Central memory CD8-positive, alpha-beta T cell (primary cell): ENCODE measurements at places on chromosomes 2 and 18.
A peak's percentile ranks its signal among the peaks of the same experiment; 100 is the strongest.

DNA sequence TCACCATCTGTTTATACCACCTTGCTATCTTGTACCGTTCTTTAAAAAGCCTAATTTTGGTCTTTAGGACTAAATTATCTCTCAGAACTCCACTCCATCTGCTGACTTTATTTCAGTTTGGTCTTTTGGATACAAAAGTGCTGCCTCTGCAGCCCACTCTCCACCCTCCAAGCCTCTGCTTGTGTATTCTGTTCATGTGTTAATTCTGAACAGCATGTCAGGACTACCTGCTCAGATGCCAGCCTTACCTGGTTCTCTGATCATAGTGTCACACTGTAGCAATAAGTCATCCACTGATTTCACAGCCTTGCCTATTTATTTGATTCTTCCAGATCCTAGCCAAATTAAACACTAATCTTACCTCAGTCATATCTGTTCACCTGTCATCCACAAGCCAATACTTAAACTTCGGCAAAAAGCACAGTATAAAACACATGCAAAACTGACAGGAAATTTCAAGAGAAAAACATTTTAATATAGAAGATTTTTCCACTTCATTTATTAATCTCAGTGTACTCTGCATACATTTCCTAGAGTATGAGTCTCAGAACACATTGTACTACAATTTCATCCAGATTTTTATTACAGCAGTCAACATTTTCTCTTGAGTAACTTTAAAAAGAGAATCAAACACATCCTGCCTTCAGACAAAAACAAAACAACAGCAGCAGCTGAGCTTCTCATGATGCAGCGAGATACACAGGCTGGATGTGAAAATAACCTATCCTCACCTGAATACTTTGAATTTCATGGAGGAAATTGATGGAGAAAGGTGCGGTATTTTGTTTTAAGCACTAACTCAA is 64.9 kb downstream of the PPP1R1C start:
- H3K27me3 ChIP-seq, result peaks cover 8% of the 10 kb centered on the region
- H3K4me1 ChIP-seq, result no peaks in the 10 kb centered on the region
- no peaks in the 10 kb centered on the region for H3K36me3 ChIP-seq
- no peak overlapping the region for H3K27ac ChIP-seq

DNA sequence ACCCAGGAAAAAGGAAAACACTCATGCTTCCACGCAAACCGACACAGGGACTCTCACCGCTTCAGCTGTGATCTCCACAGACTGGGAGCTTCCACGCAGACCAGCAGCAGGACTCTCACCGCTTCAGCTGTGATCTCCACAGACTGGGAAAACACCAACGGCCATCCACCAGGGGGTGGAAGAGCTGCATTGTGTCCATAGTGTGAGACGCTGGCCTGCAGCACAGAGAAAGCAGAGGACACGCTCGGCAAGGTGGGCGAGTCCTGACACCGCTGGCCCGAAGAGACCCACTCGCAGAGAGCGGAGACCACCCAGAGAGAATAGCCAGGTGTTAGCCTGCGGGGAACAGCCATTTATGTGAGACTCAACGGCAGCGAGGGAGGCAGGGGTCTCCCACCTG is 42.5 kb upstream of the NFATC1 start:
- H3K36me3 ChIP-seq, result peaks cover 11% of the 10 kb centered on the region
- H3K4me1 ChIP-seq, result peaks cover 6% of the 10 kb centered on the region
- no peak for DNase-seq
- H3K27me3 ChIP-seq, result no peaks in the 10 kb centered on the region
- no peak overlapping the region for H3K27ac ChIP-seq
- H3K4me3 ChIP-seq, result no peak overlapping the region

DNA sequence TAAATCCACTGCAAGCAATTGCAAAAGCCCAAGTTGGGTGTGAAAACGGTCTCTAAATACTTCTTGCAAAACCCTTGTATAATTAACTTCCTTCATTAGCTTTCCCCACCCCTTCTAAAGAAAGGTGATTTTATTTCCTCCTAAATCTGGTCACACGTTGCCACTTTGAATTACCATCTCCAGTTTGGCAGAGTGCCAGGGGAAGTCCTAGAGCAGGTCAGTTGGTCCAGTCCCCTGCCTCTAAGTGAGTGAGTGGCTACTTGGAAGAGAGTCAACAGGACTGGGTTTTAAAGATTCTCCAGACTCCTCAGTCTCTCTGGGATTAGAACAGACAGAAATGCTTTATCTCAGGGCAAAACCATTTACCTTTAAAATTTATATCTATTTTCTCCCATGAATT is 18.7 kb upstream of the LYPD6B start:
- no peak overlapping the region for H3K4me3 ChIP-seq
- no peak overlapping the region for H3K27ac ChIP-seq

DNA sequence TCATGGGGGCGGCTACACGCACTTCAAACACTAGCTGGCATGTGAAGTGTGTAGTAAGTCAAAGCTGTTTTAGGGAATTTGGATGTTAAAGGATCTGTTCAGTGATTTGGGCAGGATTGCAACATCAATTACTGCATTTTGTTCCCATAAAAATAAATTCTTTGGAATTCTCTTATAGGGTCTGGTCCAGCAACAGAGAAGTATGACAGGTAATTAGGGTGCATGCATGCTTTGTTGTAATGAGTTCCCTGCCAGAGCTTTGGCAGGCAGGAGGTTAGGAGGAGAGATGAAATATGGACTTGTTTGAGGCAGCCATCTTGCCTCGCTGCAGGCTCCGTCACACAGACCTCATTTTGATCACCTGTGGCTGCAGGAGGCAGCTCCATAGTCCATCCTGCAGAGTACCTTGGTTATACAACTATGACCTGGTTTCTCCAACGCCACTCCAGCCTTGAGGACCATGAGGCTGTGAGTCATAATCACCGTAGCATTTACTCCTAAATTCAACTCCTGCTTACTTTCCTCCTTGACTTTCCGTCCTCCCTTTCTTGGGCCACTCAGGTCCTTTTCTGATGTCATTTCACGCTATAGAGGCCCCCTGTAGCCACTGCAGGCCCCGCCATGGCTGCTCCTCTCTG is 26.5 kb upstream of the EML4 start:
- no peaks in the 10 kb centered on the region for H3K27me3 ChIP-seq
- no peak for DNase-seq
- H3K4me3 ChIP-seq, result no peak overlapping the region
- peaks cover 2% of the 10 kb centered on the region for H3K36me3 ChIP-seq
- H3K27ac ChIP-seq, result peak overlapping the region; percentile 58
- no peaks in the 10 kb centered on the region for H3K4me1 ChIP-seq

- peaks cover 24% of the 10 kb centered on the region for H3K4me1 ChIP-seq
- H3K27ac ChIP-seq, result no peak overlapping the region
- H3K4me3 ChIP-seq, result no peak overlapping the region
- H3K36me3 ChIP-seq, result peaks cover 4% of the 10 kb centered on the region
Measured at GRCh38 chr2:25558262-25558661, 115.1 kb downstream of the DTNB start.

GRCh38 chr18:27871726-27872125 is 305.2 kb downstream of the CDH2 start:
- no peak for DNase-seq
- no peak overlapping the region for H3K4me3 ChIP-seq

GRCh38 chr2:179298666-179299065 is 34.0 kb upstream of the SESTD1 start:
- no peaks in the 10 kb centered on the region for H3K27me3 ChIP-seq
- DNase-seq, result no peak
- H3K4me3 ChIP-seq, result no peak overlapping the region
- H3K4me1 ChIP-seq, result no peaks in the 10 kb centered on the region
- H3K36me3 ChIP-seq, result no peaks in the 10 kb centered on the region

DNA sequence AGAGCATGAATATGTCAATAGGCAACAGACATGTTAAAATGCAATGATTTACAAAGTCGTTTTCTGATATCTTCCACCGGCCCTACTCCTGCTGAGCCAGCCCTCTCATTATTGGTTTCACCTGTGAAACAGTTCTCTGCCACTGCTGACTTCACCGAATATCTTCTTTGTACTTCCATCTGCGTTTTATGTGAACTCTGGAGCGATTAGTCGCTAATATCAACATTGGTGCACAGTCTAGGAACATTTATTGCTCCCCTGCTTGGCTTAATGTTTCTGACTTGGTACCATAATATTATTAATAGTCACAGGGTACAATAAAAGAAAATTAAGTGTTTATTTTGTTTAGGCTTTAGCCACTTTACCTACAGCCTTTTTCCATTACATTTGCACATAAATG is 105.5 kb downstream of the NCKAP5 start:
- no peaks in the 10 kb centered on the region for H3K4me1 ChIP-seq
- no peak overlapping the region for H3K4me3 ChIP-seq

- H3K4me1 ChIP-seq, result peaks cover 46% of the 10 kb centered on the region
- H3K27me3 ChIP-seq, result no peaks in the 10 kb centered on the region
- H3K27ac ChIP-seq, result peak overlapping the region; percentile 70
- no peak for DNase-seq
- peaks cover 61% of the 10 kb centered on the region for H3K36me3 ChIP-seq
- H3K4me3 ChIP-seq, result peak overlapping the region; percentile 47
Measured at GRCh38 chr2:38685116-38685735, 19.3 kb downstream of the GALM start.

- H3K27ac ChIP-seq, result no peak overlapping the region
- H3K4me1 ChIP-seq, result peaks cover 32% of the 10 kb centered on the region
- no peaks in the 10 kb centered on the region for H3K27me3 ChIP-seq
- H3K4me3 ChIP-seq, result no peak overlapping the region
Measured at GRCh38 chr2:65268957-65269356, 41.3 kb downstream of the ACTR2 start.

- H3K36me3 ChIP-seq, result peaks cover 10% of the 10 kb centered on the region
- peak overlapping the region; percentile 66 for H3K4me3 ChIP-seq
- DNase-seq, result no peak
- H3K27me3 ChIP-seq, result no peaks in the 10 kb centered on the region
- H3K4me1 ChIP-seq, result peaks cover 12% of the 10 kb centered on the region
Measured at GRCh38 chr2:130823886-130824491, 12.7 kb upstream of the ARHGEF4 start.

DNA sequence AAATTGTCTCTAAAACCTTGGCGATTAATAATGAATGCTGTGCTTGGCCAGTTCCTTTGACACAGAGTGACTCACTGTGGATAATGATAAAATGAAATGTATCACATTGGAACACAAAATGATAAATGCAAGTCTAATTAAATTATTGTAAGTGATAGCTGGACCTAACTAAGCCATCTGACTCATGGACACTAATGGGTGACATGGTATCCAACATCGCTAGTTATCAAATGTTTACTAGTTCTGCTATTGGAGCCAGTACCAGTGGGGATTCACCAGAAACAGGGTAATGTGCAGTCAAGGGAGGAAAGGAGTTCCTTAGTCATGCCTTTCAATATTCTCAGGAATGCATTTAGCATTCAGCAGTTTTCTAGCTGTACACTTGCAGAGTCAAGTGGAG is 736.3 kb upstream of the ACVR2A start:
- no peaks in the 10 kb centered on the region for H3K36me3 ChIP-seq
- H3K27me3 ChIP-seq, result no peaks in the 10 kb centered on the region
- H3K27ac ChIP-seq, result no peak overlapping the region
- no peaks in the 10 kb centered on the region for H3K4me1 ChIP-seq
- H3K4me3 ChIP-seq, result no peak overlapping the region

- peaks cover 19% of the 10 kb centered on the region for H3K27me3 ChIP-seq
- H3K4me3 ChIP-seq, result no peak overlapping the region
- DNase-seq, result no peak
Measured at GRCh38 chr18:22591222-22591621, 173.5 kb upstream of the CTAGE1 start.

GRCh38 chr18:73503326-73503725 is 635.5 kb upstream of the NETO1 start:
- no peak overlapping the region for H3K27ac ChIP-seq
- no peak for DNase-seq
- H3K4me1 ChIP-seq, result no peaks in the 10 kb centered on the region
- no peaks in the 10 kb centered on the region for H3K36me3 ChIP-seq
- H3K27me3 ChIP-seq, result no peaks in the 10 kb centered on the region

DNA sequence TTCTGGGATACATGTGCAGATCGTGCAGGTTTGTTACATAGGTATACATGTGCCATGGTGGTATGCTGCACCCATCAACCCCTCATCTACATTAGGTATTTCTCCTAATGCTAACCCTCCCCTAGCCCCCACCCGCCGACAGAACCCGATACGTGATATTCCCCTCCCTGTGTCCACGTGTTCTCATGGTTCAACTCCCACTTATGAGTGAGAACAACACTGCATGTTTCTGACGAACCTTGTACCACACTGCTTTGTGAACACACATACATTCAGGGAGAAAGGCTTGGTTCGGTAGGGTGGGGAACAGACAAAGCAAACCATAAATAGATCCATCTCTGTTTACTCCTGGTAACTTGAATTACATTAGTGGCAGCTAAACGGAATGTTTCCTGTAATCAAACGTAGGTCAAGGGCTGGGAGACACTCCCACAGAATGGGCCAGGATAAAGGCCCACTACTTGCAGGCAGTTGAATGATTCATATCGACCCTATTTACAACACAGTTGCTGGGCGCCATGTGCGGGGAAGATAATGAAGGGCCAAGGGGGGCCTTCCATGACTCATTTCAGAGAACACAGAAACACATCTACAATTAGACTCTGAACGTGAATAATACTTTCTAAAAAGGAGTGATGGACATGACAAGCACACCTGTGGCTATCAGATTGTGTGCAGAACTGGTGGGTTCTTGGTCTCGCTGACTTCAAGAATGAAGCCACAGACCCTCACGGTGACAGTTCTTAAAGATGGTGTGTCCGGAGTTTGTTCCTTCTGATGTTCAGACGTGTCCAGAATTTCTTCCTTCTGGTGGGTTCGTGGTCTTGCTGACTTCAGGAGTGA is 56.8 kb upstream of the KIDINS220 start:
- H3K27me3 ChIP-seq, result no peaks in the 10 kb centered on the region
- no peak for DNase-seq
- H3K27ac ChIP-seq, result no peak overlapping the region
- H3K4me1 ChIP-seq, result no peaks in the 10 kb centered on the region
- no peak overlapping the region for H3K4me3 ChIP-seq

GRCh38 chr18:40559556-40559955 is 1395.5 kb upstream of the PIK3C3 start:
- no peaks in the 10 kb centered on the region for H3K36me3 ChIP-seq
- no peak overlapping the region for H3K27ac ChIP-seq
- no peaks in the 10 kb centered on the region for H3K27me3 ChIP-seq
- no peak for DNase-seq
- H3K4me3 ChIP-seq, result no peak overlapping the region

GRCh38 chr2:191410646-191411436 is 165.6 kb downstream of the MYO1B start:
- H3K4me1 ChIP-seq, result no peaks in the 10 kb centered on the region
- no peaks in the 10 kb centered on the region for H3K36me3 ChIP-seq
- DNase-seq, result no peak
- no peak overlapping the region for H3K4me3 ChIP-seq
